ENCODE measurements at places on chromosomes 6 and 20. TPM values are rescaled to one million over a fixed set of nuclear protein-coding genes. Genes with fewer than 3 reads are reported as not detected.

DNA sequence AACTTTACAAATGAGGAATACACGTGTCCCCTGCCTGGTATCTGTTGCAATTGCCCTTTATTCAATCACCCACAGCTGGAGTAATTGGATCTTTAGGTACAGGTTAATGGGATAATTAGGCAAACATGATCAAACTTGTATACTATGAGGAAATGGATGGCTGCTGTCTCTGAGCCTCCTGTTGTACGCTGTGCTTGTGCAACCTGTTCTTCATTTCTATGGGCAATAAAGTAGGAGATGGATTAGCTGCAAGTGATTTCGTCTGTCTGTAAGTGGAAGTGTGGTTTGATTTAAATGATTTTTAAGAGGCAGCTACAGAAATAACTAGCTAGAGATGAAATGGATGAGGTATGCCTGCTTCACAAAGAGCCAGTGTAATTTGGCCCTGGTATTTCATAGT, 474.1 kb downstream of the RNF144B start:
- DNase-seq = no peak

DNA sequence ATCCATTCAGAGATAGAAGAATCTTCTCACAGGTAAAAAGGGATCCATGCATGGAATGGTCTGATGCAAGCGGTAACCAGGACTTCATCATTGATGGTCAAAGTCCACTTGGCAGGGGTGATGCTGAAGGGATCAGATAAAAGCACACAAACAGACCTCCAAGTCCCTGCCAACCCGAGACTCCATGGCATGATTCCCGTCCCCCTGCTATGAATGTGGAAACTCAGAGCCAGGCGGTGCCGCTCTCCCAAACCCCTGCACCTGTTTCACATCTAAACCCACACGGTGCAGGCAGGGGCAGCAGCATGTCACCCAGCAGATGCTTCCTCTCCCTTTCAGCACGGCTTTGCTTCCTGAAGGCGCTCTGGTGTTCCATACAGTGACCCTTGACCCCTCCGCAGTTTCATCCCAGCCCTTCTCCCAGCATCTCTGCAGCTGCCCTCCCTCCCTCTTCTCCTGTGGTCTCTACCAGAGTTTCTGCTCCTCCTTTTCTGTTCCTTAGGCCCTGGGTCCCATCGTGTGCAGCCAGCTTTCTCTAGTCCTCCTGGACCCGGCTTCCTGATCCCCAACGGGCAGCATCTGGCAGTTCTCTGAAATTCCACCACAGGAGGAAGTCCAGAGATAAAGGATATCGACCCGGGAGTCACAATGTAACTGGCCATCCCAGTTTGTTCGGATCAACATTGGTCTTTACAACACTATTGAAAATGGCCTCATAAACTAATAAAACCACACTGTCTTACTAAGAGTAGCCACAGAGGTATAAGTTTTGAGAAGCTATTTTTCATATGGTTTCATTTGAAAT, 235.0 kb downstream of the TTLL2 start:
- no peak for DNase-seq

DNA sequence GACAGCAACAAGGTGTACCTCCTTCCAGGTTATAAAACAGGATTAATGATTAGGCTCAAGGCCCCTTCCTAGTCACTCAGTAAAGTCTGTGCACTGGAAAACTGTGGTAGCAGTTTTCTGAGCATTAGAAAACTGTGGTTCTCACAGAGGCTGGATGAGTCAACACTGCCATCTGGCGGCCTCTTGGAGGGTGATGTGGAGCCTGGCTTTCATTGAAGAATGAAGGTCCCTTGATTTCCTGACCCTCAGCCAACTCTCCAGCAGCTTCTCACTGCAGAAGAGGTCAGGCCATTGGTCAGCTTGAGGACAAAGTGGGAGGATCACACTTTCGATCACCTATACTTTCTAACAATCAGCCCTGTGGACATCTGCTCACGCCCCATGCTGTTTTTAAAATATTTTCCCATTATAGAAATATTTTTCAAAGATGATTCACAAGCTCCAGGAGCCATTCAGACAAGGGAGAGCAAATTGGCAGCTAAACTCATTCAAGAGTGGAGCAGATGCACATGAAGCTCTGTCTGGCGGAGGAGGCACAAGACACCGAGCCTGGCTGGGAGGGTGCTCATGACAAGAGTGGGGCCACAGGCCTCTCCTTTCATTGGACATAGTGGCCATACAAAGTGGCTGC, 23.2 kb downstream of the PSMB1 start:
- DNase-seq = peak; percentile 60

GRCh38 chr6:99739526-99739925, 132.9 kb downstream of the PRDM13 start:
- DNase-seq = no peak

- DNase-seq = no peak
Measured at GRCh38 chr6:36744304-36744673, 46.7 kb downstream of the RAB44 start.

DNA sequence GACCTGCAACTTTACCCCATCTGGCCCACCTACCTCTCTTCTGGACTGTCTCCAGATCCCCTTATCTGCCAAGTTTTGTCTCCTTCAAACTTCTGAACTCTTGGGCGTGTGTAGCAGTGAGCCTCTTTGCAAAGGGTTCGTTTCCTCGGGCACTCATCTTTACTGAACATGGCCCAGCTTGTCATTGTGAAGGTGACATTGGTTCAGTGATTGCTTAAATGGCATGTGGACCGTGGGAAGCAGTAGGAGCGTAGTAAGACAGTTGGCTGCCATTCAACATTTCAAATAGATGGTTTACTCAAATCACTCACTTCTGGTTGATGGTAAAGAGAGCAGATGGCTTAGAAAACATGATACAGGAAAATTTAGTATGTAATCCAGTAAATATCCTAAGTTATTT, 34.8 kb upstream of the KIF25 start:
- no peak for DNase-seq

- DNase-seq = no peak
Measured at GRCh38 chr6:28953585-28954258, 29.9 kb upstream of the TRIM27 start.

DNA sequence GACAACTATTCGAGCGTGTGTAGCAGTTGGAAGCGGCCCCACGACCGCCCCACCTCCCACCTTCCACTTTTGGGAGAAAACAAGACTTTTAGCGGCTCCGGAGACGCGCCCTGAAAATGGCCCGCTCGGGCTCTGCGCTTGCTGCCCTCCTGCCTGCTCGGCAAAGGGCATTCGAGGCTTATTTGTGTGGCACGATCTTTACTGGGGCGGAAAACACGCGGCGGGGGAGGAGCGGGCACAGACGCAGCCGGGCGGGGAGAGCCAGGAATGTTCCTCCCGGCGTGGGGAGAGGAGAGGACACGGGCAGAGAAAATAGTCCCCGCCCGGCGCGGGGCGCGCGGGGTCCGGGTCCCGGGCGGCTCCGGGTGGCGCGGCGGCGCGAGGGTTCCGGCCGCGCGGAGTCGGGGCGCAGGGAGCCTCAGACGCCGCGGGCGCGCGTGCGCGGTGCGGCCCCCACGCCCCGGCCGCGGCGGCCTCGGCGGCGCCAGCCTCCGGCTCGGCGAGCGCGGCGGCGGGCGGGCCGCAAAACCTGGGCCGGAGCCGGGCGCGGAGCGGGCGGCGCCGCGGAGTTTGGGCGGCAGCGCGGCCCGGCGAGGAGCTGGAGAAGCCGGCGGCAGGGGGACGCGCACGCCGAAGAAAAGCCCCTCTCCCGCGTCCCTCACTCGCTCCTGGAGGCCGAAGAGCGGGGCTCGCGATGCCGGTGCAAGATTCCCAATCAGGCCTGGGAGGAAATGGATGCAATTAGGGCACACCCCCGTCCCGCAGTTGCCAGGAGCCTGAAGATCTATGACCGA, 90.0 kb upstream of the ARID1B start:
- DNase-seq = peak; percentile 53

- DNase-seq = peak; percentile 79
Measured at GRCh38 chr6:32984622-32985389, 16.4 kb downstream of the BRD2 start.

GRCh38 chr20:17138237-17138636, 88.6 kb upstream of the PCSK2 start:
- no peak for DNase-seq

Gene VSTM2L
- total RNA-seq = not detected
